NCI-H510A (cell line): ENCODE measurements at places on chromosomes 3 and 15.

- DNase-seq = no peak
Measured at GRCh38 chr15:65079580-65079979, 3.0 kb downstream of the KBTBD13 start.

DNA sequence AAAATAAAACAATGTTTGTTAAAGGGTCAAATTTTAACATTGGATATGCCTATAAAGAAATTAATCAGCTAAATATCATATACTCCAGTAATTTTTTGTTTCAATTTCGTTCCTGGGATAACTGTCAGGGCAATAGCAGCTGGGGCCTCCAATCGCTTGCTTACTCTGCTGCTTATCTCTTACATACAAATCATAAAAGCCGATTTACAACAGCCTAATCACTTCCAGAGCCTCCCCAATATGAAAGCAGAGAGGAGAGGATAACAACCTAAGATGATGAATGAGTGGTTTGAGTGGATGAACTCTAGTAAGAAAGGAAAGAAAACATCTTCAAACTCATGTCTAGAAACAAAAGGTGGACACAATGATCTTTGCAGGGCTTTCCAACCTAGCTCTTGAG is 80.7 kb upstream of the PSMD6 start:
- DNase-seq = no peak

GRCh38 chr3:2603692-2604289 is 505.1 kb downstream of the CNTN4 start:
- DNase-seq = no peak

DNA sequence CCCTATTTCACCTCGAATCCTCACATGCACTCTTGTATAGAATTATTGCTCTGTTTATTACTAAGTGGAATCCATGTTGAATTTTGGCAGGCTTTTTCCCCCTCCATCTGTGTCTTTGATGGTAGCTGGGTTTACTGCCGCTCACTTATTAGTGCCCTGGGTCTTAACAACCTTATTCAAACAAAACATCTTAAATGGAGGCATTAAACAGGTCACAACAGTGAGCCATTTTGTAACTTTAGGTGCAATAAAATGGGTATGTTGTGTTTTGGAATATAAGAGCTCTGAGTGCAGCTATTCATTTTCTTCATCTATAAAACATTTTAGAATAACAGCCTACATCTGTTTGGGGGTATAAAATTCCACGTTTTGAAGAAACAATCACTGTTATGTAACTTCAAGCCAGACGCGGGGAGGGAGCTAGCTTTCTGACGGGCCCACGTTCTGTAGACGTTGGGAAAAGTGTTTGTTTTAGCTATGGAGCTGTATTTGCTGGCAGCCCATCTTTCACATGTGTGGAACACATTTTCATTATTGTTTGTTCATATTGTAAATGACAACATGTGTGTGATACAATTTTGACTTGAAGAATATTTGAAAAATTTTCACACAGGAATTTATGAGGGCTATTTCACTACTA is 122.0 kb downstream of the SLC25A26 start:
- no peak for DNase-seq

DNA sequence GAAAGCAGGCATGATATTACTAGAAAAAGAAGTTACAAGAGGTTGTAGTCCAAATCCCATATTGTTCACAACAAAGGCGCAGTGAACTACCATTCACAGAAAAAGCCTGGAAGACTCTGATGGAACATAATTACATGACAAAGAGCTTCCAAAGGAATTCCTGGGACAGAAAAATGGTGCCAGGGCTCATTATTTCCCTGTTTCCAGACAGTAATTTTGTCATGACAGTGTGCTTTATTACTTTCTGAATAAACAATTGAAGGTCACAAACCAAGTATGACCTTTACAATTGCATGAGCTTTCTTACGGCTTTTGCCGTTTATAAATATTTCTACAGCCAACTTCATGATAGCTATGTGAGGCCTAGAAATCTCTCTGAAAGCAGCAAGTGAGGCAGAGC is 61.0 kb downstream of the CYFIP1 start:
- DNase-seq = no peak

DNA sequence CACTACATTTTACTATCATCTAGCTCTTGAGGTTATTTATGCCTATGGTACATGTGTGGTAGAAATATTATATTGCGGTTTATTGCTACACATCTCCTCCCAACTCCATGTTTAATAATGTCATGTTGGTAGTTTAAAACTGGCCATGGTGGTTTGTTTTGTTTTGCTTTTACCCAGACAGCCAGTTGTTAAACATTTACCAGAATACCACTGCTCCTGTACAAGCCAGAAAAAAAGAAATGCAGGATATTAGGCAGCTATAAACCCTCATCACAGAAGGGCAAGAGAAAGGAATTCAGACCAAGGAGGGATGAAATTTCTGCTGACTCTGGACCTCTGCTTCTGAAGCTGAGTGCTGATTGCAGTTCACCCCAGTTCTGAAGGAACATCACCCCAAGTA is 451.8 kb upstream of the IL12A start:
- DNase-seq = no peak

DNA sequence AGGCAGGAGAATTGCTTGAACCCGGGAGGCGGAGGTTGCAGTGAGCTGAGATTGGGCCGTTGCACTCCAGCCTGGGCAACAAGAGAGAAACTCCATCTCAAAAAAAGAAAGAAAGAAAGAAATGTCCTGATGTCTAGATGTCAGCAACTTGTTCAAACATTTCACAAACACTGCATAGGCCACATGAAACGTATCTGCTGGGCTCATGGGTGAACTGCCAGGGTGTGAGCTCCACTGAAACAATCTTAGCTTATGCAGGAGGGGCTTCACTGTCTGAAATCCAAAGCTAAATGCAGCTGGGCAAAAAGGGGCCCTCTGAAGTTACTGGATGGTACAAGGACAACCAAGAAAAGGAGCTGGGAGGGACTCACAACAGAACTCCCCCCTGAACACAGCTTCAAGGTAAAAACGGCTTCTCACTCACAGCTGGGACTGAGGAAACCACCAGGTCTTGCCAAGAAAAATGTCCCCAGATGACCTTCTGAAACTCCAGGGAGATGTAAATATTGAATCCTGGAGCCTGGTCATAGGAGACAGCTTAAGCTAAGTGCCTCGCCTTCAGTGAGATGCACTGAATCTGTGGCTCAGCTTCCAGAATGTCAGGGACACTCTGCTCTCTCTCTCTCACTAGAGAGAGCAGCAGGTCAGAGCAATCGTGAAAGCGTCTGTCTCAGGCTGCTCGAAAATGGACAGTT is 31.9 kb downstream of the SEC61A1 start:
- DNase-seq = no peak

GRCh38 chr15:84833447-84834228 is 16.5 kb downstream of the ALPK3 start:
- no peak for DNase-seq

DNA sequence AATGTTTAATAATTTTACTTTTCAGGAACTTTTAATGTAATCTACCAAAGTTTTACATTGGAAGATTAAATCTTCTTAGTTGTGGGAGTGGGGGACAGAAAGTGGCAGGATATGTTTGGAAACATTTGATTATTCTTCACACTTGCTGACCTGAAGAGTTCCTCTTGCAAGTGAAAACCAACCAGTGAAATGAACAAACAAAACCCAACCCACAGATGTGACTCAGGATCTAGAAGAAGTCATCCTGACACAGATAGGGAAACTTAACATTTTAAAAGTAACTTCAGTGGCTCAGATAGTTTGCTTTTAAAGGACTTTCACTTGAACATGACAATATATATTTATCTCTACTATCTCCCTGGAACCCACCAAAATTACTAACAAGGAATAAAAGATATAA is 55.4 kb downstream of the ASTE1 start:
- no peak for DNase-seq

- DNase-seq = peak; percentile 28
Measured at GRCh38 chr3:15629860-15630597, 28.5 kb downstream of the BTD start.

- no peak for DNase-seq
Measured at GRCh38 chr3:195059006-195059350, 212.0 kb downstream of the XXYLT1 start.

DNA sequence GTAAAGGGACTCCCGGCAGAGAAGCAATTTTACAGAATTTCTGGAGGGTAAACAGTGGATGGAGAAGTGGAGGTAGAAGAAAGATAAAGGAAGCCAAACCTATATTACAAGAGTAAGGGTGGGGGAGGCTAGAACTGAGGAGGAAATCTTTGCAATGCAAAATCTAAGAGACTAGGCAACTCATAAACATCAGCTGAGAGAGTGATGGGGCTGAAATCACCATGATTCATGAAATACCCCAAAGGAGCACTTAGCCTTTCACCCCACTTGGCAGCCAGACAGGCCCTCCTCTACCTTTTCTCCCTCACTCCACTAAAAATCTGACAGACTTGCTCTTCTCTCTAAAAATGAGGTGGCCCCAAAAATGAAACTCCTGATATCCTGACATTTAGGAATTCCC is 19.5 kb upstream of the ZBTB38 start:
- DNase-seq = no peak

GRCh38 chr3:187979564-187979963 is 174.4 kb upstream of the LPP start:
- no peak for DNase-seq

- no peak for DNase-seq
Measured at GRCh38 chr3:8223766-8224165, 277.9 kb upstream of the LMCD1 start.

DNA sequence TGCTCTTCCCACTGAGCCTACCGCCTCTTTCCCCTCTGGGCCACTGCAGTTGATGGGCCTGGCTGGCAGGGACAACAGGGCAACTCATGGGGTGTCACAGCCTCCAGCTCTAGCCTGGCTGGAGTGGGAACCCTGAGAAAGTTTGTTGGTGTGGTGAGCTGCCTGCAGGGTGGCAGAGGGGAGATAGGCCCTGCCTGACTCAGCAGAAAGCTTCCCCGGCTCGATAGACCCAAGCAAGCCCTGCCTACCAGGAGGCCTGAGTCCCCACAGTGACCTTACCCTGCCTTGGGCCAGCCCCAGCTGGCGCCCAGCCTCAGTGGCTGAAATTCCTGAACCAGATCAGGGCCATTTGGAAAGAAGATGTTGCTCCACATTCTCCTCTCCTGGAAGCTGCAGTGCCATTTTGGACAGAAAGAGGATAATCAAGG is 29.4 kb downstream of the ABTB1 start:
- no peak for DNase-seq

GRCh38 chr3:152519376-152519775 is 250.6 kb downstream of the MBNL1 start:
- DNase-seq = no peak

GRCh38 chr15:29952225-29952624 is 130.0 kb upstream of the TJP1 start:
- no peak for DNase-seq

DNA sequence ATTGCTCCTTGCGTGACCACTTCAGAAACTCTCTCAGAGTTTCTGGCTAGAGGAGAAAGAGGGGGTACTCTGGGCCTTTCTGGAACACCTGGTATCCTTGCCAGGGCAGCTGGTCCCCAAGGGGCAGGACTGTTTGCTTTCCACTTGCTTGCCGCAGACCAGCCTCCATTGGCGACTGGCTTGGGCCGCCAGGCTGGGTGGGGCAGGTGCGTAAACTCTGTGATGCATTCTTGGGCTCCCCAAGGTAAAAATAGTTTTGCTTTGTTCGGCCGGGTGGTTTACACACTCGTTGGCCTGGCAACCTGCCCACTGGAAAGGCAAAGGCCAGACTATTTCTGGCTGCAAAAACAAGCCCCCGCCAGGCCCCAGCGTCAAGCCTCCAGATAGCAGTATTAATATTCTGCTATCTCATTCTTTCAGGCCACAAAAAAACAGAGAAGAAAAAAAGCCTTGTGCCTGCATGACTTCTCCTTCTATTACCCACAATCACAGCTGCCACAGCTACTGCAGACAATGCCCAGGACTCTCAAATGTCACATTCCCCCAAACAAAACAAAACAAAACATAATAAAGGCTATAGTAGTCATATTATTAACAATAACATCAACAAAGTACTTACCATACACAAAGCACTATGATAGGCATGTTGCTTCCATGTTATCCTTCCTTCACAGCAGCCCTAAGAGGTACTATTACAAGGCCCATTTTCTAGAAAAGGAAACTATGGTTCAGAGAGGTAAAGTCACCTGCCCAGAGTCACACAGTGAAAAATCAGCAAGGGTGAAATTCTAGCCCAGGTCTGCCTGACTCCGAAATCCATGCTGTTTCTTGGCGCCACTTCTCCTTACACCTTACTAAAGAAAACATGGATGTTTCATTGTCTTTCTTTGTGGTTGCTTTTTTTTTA is 14.0 kb upstream of the SSUH2 start:
- peak; percentile 42 for DNase-seq

GRCh38 chr3:14876921-14877333 is 58.2 kb downstream of the FGD5 start:
- no peak for DNase-seq

- no peak for DNase-seq
Measured at GRCh38 chr3:114669614-114670013, 375.8 kb downstream of the TIGIT start.

DNA sequence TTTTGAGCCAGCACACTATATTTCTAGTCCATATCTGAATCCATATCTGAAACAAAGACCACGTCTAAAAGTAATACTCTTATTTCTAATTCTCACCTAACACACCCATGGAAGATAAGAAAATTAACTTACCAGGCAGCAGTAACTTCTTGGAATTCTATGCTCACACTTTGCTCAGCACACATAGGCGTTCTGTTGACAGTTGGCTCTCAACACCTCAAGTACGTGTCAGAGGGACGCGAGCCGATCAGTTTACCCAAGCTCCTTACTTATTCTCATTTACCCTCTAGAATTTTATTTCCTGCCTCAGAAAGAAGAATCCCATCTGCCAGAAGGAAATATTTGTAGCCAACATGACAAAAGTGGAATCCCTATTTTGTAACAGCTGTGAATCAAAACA is 911.9 kb downstream of the FHIT start:
- DNase-seq = no peak

DNA sequence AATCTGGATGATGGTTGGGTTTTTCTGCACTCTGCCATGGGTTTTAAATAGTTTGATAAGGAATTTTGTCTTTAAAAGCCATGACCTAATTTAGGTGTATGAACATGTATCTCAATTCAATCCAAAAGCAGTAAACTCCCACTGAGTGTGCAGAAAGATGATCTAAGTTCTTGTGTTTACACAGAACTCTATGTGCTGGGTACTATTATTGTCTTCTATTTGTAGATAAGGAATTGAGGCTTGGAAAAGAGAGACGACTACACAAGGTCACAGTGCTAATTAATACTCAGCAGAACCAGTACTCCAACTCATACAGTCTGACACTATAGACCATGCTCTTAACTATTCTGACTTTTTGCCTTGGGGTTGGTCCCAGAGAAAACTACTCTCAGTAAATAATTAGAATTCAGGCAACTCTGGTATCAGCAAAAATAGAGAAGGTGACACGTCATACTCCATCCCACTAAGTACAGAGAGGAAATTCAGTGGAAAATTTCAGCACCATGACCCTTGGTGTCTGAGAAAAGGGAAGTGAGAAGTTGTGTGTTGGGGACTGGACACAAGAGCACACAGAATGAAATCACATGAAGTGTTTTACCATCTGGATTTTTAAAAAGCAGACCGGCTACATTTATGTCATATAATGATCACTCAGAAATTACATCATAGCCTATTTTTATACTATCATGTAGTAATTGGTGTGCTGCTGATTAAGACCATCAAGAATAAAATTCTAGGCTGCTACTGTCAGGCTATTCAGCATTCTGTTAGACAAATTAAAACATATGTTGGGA is 18.3 kb upstream of the MYH15 start:
- no peak for DNase-seq
